ENCODE measurements at places on chromosomes 5 and 9. TPM values are rescaled to one million over a fixed set of nuclear protein-coding genes. Genes with fewer than 3 reads are reported as not detected.

Gene LCN9
- total RNA-seq, result not detected

Gene GRIA1
- total RNA-seq, result 33.9 TPM

Gene TMEM252
- not detected for total RNA-seq

Gene ABO
- total RNA-seq, result not detected

Gene AJM1
- total RNA-seq, result 0.97 TPM

Gene SOX30
- total RNA-seq, result under 0.01 TPM

Gene COL15A1
- 29.7 TPM for total RNA-seq

Gene ARSI
- 12.0 TPM for total RNA-seq

Gene ST8SIA4
- total RNA-seq, result 3.7 TPM

Gene NCS1
- 53.5 TPM for total RNA-seq
